ENCODE measurements at places on chromosomes 6 and 20.

DNA sequence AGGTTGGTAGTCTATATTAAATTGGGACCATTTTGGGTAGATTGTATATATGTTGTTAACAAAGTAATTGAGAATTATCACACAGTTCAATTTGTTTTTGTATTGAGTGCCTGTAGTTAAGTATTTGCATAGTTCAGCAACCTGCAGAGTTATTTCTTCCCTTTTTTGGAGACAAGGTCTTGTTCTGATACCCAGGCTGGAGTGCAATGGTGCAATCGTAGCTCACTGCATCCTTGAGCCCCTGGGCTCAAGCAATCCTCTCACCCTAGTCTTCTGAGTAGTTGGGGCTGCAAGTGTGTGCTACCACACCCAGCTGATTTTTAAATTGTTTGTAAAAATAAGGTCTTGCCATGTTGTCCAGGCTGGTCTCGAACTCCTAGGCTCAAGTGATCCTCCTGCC, 250.5 kb downstream of the UTRN start:
- no peak for DNase-seq

GRCh38 chr20:15610787-15611186, 962.5 kb downstream of the KIF16B start:
- DNase-seq = no peak

DNA sequence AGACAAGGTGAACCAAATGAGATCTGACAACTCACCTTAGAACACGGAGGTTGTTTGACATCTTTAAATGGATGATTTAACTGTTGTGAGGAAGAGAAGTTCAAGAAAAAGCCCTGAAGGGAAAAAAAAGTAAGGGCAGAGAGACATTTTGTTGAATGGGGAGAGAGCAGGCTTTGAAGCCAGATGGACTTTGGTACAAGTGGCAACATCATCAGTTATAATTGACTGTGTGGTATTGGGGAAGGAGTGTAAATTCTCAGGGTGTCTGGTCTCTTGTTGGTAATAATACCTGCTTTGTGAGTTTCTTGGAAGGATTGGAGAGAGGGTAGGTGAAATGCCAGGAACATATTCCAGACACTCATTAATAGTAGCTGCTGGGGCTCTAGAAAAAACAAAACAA, 21.6 kb downstream of the OGFRL1 start:
- no peak for DNase-seq

DNA sequence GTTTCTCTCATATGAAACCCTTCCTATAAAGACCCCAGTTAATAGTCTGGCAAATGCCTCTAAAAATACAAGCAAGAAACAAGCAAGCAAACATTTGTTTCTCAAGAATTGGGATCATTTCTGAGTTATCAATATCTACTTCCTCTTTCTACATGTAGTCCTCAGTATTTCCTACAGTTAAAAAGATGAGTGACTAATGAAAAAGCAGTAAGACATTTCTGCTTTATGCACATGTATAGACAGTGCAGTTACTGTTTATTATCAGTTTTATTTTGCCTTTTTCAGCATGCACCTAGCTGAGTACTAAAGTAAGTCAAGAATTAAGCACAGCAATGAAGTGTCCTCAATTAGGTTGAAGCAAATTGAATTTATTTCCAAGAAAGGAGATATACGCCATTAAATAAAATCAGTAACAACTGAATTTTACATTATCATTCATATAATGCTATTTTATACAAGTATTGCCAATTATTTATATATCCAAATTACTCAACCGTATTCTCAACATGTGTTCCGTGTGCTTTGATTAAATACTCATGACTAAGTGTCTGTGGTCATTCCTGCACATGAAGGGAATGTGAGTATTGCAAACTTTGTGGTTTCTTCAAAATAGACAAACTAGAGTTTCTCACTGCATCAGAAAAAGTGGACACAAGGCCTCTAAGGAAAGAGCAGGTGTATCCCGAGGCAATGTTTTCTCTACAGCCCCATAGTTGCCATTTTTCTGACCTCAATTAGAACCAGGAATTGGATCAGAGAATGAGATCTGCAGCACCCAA, 159.3 kb upstream of the MARCKS start:
- DNase-seq = peak; percentile 85

DNA sequence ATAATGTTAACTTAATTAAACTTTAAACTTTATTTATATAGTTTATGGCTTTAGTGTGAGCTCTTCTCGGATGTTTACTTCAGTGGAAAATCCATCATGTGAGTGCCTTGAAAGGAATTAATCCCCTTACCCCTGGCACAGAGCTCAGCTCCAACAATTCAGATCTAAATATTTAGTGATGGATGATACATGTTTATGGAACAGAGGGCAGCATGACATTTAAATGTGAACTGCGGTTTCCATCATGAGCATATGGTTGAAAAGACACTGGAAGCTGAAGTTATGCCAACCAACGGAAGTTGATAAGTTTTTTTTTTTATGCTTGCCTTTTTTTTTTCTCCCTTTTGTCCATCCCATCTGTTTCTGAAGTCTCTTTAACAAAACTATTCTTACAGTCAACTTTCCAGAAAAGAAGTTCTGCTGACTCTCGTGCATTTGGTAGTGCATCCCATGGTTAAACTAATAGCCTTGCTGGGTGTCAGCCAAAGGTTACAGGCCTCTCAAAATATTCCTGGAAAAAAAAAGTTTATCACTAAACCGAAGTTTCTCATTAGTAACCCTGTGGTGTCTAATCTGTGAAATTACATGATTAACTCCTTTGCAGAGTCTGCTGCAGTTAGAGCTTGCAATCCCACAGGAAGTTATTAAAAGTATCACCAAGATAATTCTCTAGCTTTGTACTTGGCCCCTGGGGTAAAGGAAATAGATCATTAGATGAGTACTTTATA, 243.9 kb upstream of the TCF21 start:
- peak; percentile 51 for DNase-seq

Measured in HFFc6 (cell line).